ENCODE measurements at places on chromosomes 2 and 18.

- DNase-seq = no peak
These were observed 34.1 kb downstream of the ANKMY1 start for GRCh38 chr2:240523451-240524281.

GRCh38 chr18:53489266-53489665, 735.2 kb downstream of the MBD2 start:
- DNase-seq = no peak

GRCh38 chr2:206886696-206887095, 52.6 kb upstream of the CPO start:
- DNase-seq = no peak

DNA sequence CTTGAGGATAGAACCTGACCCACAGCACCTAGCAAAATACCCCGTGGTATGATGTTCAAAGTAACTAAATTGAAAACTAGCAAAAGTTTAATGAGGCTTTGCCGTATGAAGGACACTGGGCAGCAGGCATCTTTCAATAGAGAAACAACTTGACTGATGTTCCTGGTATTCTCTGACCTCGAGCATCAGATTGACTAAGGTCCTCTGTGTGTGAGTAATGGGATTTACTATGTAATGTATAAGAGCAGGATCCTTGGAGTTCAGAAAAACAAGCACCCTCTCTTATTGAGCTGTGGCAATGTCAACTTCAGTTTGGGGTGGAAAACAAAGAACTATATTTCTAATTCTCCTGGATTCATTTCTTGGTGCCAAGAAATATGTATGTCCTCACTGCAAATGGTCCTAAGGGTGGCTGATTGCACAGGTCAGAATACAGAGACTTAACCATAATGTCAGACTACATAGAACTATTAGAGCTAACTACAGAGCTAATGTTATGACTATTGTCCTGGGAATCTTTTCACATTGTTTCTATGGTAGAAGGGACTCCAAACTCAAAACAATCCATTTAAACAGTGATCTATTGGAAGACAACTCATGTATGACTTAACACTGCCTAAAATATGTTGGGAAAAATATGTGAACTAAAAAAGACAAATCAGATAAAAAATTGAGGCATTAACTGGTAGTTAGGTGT, 4.4 kb downstream of the TNFAIP6 start:
- no peak for DNase-seq

DNA sequence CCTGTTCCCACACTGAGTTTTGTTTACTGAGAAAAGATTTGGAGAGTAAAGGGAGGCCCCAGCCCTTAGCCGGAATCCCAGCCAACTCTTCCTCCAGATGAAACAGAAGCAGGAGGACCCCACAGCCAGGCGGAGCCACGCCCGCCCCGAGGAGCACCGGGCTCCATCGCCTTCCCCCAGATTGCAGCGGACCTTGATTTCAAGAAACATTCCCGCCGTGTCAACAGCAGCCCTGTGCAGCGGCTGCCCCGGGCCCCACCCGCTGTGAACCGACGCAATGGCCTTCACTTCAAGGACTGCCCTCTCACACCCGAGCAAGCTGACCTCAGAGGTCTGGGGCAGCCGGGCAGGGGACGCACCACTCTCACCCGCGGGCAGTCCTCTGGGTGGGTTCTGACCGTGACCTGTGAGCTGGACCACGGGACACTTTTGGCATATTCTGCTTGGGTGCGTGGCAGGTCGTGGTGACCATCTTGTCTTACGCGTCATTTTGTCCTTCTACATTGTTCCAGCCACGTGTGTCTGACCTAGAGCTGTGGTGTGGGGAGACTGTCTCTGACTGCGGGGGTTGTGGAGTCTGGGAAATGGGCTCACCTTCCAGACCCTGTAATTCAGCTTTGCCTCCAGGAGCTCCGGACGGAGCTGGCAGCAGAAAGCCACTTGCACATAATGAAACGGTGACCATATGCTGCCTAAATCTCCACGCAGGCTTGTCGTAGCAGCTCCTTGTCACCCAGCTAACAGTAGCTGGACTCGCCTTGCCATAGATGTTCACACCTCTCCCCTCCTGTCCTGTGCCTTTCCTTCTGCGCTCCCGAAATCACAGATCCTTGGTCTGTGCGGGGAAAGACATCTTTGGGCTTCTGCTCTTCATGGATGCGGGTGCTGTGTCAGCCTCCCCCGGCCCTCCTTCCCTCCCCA, 32.0 kb upstream of the INHBB start:
- no peak for DNase-seq

DNA sequence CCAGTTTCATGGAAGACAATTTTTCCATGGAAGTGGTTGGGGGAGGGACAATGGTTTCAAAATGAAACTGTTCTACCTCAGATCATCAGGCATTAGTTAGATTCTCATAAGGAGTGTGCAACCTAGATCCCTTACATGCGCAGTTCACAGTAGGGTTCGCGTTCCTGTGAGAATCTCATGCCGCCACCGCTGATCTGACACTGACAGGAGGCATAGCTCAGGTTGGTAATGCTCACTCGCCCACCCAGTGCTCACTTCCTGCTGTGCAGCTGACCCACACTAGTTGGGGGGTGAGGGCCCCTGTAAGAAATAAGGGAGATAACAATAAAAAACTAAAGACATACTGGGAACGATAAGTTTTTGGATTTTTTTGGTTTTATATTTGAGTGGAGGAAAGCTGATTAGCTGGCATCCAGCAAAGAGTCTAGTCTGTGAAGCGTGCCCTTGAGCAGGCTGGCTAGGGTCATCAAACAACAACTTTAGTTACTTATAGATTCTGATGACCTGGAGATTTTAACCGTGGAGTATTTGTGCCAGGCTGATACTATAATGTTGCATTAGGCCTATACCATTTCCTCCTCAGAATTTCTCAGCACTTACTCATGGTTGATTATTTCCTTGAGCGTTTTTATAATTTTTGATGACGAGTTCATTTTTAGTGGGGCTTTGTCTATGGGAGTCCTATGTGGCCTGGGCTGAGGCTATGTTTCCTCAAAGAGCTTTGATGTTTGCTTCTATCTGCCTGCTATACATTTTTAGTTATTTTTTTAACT, 6.3 kb upstream of the MCFD2 start:
- DNase-seq = peak; percentile 71

- no peak for DNase-seq
These were observed 23.9 kb downstream of the GAREM1 start for GRCh38 chr18:32446780-32447179.

DNA sequence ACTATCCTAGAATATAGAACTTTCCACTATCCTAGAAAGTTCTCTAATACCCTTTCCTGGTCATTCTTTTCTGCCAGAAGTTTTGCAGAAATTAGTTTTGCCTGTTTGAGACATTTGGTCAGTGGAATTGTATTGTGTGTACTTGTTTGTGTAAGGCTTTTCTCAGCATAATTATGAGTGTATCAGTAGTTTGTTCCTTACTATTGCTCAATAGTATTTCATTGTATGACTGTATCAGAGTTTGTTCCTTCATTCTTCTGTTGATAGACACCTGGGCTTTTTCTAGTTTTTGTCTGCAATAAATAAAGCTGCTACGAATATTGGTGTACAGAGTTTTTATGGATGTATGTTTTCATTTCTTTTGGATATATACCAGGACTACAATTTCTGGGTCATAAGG, 27.2 kb downstream of the CCDC138 start:
- no peak for DNase-seq

DNA sequence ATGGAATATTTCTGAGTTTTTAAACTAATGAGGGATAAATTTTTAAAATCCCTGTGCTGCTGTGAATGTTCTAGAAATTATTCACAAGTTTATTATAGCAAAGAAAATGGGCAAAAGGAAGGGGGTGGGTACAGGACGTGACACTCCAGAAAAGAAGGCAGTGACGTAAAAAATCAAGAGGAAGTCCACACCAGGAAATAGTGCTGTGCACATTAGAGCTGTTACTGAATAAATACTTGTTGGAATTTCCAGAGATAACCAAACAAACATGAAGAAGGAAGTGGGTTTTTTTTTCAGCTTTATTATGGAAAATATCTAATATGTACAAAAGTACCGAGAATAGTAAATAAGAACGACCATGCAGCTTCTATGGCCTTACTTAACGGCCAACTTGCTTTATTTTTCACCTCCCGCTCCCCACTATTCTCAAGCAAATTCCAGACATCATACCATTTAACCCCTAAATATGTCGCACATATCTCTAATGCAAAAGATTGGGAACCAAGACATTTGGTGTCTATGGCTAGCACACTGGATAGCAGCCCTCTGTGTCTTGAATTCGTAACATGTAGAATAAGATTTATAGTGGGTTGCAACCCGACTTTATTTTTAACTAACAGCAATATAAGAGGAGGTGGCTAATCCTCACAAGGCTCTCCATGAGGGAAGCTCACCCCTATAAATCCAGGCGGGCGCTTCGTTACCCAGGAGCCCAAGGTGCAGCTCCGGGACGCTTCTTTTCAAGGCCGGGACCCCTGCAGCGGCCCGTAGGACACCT, 580 bp upstream of the NDUFV2 start:
- peak; percentile 80 for DNase-seq

DNA sequence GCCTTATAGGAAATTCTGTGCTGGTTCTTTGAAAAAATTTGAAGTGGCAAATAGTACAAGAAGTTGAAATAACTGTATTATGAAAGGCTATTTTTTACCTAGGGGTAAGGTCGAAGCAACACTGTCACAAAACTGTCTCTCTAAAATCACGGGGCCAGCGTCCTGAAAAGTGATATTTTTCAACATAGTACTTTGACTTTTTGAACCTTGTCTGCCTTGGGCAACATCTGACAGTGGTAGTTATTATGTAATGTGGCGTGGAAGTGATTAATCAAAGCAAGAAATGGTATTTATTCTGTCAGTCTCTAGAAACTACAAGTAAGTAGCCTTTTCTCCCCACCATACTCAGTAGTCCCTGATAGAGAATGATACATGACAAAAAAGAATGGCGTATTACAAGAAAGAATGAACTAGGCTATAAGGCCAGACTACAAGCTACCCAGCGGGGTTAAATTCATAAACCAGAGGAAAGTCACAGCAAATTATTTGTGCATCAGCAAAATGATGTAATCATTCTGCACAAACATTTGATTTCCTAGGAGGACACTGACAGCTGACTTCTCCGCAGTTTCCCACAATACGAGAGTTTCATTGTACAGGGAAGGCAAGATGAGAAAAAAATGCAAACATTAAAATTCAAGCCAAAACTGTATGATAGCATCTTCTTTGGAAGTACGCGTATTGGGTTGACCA, 9.8 kb downstream of the GEN1 start:
- DNase-seq = no peak

GRCh38 chr18:42778024-42778423, 337.5 kb downstream of the RIT2 start:
- DNase-seq = no peak

GRCh38 chr18:31206787-31207381, 44.2 kb upstream of the DSC1 start:
- no peak for DNase-seq

DNA sequence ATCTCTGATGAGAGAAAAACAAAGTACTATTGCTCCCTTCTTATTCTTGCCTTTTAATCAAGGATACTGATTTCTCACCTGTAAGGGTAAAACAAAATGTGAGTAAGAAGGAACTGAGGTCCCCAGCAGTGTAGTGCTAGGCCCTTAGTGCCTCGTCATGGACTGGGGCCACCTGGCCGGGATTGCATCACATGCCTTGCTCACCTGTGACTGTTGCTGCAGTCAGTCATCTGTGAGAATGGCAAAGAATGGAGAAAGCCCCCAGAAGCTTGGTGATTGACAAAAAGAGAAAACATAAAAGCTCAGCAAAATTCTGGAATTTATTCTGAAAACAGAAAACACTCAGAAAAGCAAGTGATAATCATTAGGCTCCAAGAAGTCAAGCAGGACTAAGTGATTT, 63.4 kb downstream of the SPATS2L start:
- no peak for DNase-seq

GRCh38 chr18:29753379-29753778, 1289.2 kb downstream of the DSC3 start:
- DNase-seq = peak; percentile 16

DNA sequence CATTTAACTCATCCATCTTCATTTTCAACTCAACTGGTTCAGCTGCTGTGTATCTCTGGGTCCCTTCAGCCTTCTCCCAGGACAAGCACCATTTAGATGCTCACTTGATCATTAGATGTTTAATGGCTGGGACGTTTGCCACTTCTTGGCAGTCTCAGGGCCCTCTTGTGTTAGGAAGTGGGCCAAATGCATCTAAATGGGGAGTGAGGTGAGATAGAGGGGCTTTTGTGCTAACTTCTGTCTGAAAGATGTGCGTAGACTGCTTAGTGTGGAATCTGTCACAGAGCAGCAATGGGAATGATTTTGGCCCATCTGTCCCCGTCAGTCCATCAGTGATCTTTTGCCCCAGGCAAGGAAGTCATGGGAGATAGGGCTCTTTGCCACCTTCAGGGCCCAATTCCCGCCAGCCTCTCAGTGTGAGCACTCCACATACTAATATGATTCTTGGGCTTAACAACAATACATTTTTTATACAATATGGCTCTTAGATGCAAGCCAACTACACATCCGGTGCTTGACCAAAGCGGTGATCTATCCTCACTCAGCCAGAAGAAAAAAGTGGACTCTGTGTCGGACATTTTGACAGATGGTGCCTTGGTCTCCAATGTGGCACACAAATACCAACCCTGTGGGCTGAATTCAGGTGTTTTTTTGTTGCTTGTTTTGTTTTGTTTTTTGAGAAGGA, 95.7 kb upstream of the EPC2 start:
- no peak for DNase-seq

- peak; percentile 45 for DNase-seq
These were observed 88.8 kb downstream of the CD8B2 start for GRCh38 chr2:106575955-106576354.

- no peak for DNase-seq
These were observed 391.7 kb downstream of the ZEB2 start for GRCh38 chr2:144128130-144128746.

- no peak for DNase-seq
These were observed 492.1 kb upstream of the CNTNAP5 start for GRCh38 chr2:123532994-123533393.

GRCh38 chr2:95388091-95388692, 14.3 kb upstream of the FAHD2A start:
- no peak for DNase-seq

- DNase-seq = peak; percentile 38
These were observed 232.0 kb downstream of the SH3BP4 start for GRCh38 chr2:235183786-235184185.

DNA sequence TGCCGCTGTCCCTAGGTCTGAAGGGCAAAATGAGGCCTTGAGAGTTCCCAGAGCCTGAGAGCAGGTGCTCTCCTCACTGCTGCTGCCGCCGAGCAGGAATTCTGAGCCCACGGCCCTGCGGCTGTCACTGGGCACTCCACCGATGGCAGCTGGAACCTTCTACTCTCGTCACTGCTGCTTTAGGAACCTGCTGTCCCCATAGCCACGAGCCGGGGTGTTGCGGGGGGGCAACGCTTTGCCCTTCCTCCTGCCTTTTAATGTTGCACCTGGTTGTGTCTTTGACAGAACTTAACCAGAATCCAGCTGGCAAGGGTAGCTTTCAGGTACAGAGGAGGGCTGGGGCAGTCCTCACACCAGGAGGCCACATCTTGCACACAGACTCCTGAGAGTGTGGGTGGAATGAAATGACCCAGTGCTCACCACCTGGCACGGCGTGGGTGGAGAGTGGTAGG, 32.3 kb downstream of the NCK2 start:
- no peak for DNase-seq

Measured in EL (cell line).